ENCODE measurements at places on chromosomes 11 and 22. TPM values are rescaled to one million over a fixed set of nuclear protein-coding genes. Genes with fewer than 3 reads are reported as not detected.

- DNase-seq = no peak
Measured at GRCh38 chr11:14414470-14415461, 55.8 kb upstream of the RRAS2 start.

- DNase-seq = no peak
Measured at GRCh38 chr11:116104498-116105174, 600.4 kb upstream of the CADM1 start.

The ENTHD1 gene
- polyA plus RNA-seq = 0.02 TPM

DNA sequence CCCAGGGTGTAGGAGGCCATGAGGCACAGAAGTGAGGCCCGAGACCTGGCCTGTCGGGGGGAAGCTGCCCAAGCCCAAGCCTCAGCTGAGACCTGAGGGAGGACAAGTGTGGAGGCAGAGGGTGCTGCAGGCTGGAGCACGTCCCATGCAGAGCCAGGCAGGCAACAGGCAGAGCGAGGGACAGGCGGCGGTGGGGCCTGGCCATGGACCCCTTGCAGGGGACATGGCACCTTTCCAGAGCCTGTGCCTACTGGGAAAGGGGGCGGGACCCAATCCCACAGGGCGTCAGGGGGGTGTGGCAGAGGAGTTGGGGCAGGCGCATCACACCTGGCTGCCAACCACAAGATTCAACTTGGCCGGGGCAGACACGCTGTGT, 4.3 kb downstream of the TNNI2 start:
- peak; percentile 63 for DNase-seq

DNA sequence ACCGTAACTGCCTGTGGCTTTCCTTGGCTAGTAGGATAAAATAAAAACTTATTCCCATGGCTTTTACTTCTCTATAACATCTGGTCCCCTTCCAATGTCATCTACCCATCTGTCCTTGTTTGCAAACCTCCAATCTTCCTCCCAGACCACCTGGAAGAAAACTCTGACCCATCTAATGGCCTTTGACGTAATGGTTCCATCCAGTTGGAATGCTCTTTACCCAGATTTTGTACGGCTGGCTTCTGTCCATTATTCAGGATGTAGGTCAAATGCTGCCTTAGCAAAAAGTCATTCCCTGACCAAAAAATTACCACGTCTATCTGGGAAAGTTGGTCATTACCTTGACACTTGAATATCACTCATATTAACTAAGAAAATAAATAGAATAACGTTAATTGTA, 577.9 kb upstream of the ANO5 start:
- no peak for DNase-seq

DNA sequence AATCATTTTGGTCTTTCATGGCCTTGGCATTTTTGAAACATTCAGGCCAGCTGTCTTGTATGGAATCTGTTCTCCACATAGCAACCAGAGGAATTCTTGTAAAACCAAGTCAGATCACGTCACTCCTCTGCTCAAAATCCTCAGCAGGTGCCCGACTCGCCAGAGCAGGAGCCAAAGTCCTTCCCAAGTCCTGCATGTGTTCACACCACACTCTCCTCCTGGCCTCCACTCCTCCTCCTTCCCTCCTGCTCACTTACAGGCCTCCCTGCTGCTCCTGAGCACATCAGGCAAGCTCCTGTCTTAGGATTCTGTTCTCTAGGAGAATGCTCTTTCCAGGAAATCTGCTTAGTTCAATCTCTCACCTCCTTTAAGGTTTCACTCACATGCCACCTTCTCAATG, 6.9 kb upstream of the PSMC3 start:
- no peak for DNase-seq

The NNMT gene
- polyA plus RNA-seq = 81.7 TPM

Measured in pancreas (tissue), 10 donors.